Effector CD4-positive, alpha-beta T cell (primary cell): ENCODE measurements at places on chromosomes 1 and 21.

- no peak for DNase-seq
These were observed 1313.1 kb downstream of the MRPL39 start for GRCh38 chr21:24294171-24294570.

GRCh38 chr21:39345440-39345839, 3.4 kb downstream of the HMGN1 start:
- no peak for DNase-seq

GRCh38 chr21:15743593-15743992, 13.8 kb downstream of the USP25 start:
- DNase-seq, result no peak

- no peak for DNase-seq
These were observed 53.4 kb upstream of the RGS18 start for GRCh38 chr1:192104852-192105251.

DNA sequence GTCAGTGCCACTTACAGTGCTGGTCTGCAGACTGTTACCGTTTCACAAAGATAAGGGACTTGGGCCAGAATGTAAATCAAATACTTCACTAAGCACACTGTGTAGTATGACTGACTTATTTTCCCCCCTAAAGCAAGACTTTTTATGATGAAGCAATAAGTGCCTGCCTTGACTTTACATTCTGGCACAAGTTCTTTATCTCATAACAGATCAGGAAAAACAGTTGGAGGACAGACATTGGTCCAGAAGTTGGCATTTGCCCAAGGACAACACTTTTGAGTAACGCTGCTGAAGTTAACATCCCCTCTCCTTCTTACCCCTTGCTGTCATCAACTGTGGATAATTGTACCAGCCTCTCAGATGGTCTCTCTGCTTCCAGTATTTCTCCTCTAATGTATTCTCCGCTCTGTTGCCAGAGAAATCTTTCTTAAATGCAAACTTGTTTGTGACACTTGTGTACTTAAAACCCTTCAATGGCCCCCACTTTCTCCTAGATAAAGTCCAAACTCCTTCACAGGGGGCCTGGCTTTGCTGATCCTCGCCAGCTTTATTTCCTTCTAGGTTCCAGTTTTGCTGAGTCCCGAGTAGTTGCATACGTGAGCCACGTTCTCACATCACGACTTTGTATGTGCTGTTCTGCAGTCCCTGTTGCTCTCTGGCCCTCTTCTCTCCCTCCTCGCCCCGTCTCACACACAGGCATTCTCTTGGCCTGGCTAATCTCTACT, 45.7 kb downstream of the S1PR1 start:
- DNase-seq, result no peak

- DNase-seq, result no peak
These were observed 1.8 kb upstream of the DMBX1 start for GRCh38 chr1:46487818-46488218.

DNA sequence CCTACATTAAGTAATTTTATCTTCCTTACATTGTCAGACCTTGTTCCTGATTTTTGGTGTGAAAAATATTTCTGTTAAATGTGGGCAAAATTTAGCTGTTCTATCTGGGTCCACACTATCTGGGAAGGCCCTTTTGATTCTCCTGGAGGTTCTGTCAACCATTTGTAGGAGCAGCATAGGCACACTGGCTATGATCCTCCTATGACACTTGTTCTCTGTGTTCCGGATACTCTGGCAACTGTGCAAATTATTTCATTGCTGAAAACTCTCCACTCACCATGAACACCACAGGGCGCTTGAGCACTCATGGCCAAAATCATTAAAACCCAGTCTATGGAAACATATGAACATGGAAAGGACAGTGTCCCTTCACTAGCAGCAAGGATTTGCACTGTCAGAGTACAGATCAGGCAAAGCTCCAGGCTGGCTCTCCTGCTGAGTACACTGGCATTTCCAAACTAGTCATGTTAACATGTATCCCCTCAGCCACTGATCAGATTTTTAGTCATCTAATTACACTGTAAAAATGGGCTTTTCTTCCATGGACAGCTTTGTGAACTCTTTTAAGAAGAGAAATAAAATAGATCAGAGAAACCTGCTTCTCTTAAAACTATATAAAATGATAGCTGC, 43.9 kb upstream of the SGIP1 start:
- no peak for DNase-seq

DNA sequence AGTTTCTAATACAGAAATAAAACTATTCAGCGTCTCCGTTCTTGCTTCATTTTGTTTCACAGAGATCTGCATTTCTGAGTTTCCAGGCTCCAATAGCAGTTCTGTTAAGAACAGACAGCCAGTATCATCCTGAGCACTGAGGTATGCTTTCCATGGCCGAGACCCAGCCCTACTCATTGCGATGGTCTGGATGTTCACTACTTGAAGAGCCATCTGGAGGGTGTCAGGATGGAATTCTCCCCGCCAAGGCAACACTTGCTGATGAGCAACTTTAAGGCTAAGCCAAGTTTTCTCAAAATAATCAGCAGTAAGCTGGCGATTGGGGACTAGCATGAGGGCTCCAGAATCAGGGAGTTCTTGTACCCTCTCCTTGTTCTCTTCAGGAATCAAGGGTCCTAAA, 7.7 kb upstream of the BCL2L15 start:
- no peak for DNase-seq

GRCh38 chr1:112923959-112924349, 32.0 kb downstream of the SLC16A1 start:
- no peak for DNase-seq
